ENCODE measurements at places on chromosomes 1 and 21.
A peak's percentile ranks its signal among the peaks of the same experiment; 100 is the strongest.

DNA sequence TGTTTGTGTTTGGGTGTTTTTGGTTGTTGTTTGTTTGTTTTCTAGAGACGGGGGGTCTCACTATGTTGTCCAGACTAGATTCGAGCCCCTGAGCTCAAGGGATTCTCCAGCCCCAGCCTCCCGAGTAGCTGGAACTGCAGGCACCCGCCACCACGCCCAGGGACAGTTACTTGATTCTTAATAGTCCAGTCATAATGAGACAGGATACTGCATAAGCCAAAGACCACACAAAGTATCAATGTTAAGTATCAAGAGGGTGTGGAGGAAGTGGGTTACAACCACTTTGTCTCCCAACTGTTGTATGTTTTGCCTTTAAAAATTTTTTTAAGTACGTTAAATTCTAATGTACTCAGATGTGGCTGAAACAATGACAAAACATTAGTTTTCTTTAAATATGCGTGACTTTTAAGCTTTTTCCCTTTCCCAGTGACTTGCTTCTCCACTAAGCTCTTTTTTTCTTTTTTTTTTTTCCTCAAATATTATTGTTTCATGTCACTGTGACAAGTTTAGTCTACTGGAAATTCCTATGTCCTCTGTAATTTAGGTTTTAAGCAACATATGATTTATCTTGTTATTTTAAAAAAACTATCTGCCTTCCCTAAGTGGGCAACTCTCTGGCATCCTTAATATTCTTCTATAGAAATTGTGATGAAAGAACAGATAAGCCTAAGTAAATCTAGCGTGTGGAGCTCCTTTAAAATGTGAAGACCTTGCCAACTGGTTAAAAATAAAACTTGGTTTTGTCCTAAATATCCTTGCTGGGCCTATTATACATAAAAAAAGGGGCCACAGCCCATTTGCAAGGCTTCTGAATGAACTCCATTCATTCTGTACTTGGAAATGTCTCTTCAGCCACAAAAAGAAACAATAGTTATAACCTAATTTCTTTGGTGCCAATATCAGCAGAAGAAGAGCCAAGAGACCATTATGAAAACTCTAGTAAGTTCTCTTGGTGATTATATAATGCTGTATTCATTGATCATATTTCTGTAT, 56.2 kb upstream of the DPH5 start:
- no peak for DNase-seq

DNA sequence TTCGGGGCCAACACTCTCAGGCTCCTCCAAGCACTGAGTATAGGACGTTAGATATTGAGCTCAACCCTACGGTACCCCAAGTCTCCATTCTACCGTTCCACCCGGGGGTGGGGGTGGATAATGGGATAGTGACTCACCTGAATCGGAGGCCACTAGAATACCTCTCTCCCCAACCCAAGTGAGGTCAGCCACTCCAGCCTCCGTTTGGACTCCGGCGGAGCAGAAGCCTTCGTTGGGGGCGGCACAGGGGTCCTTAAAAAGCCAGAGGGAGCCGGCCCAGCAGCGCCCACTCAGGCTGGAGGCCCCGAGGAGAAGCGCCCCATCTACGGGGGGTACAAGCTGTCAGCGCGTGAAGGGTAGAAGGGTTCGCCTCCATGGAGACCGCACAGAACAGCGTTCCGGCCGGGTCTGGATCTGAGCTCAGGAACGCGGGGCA, 556 bp downstream of the WDR77 start:
- no peak for DNase-seq

- no peak for DNase-seq
Measured at GRCh38 chr1:223752721-223753515, 40.6 kb downstream of the CAPN2 start.

- DNase-seq = no peak
Measured at GRCh38 chr21:21436012-21436534, 437.9 kb downstream of the NCAM2 start.

- DNase-seq = no peak
Measured at GRCh38 chr21:32795376-32795775, 23.8 kb upstream of the PAXBP1 start.

DNA sequence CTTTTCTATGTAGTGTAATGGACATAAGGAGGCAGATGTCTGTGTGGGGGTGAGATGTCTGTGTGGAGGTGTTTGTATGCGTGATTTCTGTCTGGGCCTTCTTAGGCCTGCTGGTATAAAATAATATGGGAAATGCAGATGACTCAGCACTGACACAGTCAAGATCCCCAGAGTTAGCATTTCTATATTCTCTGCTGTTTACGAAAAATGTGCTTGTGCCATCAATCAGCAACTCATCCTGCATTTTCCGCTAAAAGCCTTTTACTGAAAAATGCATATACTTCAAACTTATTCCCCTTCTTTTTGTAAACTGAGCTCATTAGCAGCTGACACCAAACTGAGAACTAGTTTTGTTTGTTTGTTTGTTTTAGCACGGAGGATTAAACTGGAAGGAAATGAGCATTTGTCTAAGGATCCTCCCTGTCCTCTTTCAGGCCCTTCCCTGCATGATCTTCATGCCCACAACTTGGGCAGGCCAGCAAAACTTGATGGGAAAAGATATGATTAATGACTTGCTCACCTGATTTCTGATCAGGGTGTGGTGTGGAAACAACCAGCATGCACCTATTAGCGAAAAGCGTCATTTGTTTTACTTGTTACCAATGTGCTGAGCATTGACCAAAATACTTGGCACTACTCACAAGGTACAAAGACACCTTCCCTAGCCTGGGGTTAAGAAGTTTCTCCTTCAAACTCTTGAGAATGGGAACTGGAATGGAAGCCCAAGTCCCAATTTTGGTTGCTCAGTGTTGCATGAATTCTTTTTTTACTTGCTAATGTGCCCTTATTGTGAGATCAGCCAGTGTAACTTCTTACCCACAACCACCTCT, 77.4 kb downstream of the NDUFS5 start:
- DNase-seq = no peak

- DNase-seq = no peak
Measured at GRCh38 chr1:168372861-168373371, 92.2 kb downstream of the TBX19 start.

DNA sequence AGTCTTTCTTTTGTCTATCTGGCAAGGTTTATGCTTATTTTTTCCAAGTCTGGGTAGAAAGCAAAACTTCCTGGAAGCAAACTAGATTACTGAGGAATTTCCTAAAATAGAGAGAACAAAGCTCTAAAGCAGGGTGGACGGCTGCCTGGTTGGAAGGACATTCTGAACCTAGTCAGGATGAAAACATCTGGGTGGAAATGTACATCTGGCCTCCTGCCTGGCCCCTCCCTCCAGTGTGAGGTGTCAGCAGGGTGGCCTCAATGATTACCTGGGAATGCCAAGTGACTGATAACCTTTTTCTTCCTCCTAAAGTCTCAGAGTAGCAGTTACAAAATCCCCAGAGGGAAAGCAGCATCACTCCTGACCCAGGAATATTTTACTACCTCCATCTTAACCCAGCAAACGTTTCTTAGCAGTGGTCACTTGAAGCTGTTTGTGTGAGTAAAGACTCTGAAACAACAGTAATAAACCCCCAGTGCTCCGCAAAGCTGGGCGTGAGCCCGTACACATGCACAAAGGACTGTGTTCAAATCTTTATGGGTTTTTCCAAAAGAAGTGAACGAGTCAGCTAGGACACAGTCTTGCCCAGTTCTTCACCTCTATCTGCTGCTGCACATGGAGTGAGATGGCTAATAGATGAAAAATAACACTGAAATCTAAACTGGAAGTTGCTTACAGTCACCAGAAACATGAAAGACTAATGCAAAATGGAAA, 18.9 kb downstream of the ANGPTL7 start:
- DNase-seq = no peak

GRCh38 chr1:26856604-26857469, 6.1 kb upstream of the SFN start:
- no peak for DNase-seq

DNA sequence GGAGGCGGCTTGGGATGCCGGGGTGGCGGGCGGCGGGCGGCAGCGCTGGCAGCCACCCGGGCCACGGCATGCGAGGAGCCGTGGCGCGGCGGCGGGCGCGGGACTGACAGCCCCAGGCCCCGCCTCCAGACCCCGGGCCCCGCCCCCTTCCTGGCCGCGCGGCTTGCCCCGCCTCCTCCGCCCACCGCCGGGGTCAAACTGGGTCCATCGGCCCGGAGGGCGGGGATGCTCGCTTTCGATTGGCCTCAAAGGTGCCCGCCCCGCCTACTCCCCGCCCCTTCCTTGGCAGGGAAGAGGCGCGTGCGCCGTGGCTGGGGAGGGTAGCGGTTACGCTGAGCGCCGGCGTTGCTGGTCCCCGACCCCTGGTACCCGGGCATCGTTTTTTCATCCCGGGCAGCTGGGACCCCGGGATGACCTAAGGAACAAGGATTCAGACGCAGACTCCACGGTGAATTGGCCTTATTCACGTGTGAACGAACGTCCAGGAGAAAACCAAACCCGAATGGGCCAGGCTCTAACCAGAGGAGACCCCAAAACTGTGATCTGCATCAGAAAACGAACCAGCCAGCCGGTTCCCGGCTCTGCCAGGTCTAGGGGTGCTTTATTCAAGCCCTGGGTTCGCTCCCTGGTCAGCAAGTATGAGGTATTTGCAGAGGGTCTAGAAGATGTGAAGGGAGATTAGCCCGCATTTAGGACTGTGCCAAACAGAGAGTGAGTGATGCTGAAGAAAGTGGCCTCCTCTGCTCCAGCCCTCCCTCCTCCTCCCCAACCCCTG, 117.2 kb upstream of the GUCA2B start:
- DNase-seq = peak; percentile 98

DNA sequence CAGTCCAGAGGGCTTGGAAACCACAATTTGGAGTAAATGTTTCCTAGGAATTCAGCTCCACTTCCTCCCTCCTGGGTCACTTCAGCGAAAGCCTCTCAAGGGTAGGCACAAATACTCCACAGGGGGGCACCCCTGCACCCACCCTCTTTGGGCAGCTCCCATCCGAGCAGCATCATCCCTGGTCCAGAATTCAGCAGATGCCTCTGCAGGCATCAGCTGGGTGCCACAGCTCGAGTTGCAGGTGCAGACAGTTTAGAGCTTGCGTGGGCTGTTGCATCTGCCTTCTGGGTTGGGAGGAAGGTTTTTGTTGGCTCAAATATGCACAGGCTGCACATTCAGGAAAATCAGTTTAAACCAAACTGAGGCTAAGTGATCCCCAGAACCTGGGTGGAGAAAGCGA, 25.0 kb downstream of the KANK4 start:
- DNase-seq = no peak

GRCh38 chr1:55007625-55008024, 8.9 kb downstream of the BSND start:
- no peak for DNase-seq

DNA sequence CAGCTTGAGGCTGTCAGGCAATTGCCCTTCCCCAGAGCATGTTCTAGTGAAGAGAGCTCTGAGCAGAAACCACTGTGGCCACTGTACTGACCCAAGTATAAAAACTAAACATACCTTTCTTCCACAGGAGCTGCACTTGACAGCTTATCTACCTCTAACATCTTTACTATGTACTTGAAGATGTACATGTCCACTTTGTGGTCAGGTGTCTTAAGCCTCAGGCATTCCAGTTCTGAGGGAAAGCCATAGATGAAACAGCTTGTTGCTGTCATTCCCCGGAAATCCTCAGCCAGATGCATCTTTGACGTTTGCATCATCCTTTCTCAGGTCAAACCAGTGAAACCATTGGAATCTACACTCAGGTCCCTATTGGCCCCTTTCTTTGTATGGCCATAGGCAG, 70.4 kb downstream of the CHRM3 start:
- DNase-seq = no peak

DNA sequence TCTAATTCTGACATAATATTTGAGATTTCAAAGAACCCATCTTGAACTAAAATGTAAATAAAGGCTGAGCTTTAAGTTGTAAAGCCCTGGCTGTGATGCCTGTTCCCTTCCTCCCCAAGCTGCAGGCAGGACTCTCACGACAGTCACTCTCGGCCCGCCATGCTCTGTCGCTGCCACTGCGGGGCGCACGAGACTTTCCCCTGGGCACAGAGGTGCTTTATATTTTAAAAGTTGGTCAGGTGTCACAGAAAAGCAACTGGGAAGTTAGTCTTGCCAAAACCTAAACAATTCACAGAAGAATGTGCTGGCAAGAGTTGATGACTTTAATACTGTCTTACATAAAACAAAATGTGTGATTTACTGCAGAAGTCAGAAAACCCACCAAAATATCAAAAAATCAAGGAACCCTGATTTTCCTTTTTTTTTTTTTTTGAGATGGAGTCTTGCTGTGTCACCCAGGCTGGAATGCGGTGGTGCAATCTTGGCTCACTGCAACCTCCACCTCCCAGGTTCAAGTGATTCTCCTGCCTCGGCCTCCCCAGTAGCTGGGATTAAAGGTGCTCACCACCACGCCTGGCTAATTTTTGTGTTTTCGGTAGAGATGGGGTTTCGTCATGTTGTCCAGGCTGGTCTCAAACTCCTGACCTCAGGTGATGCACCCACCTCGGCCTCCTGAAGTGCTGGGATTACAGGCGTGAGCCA, 10.7 kb downstream of the LRRC47 start:
- DNase-seq = no peak

GRCh38 chr21:26096494-26097371, 73.8 kb downstream of the APP start:
- DNase-seq = no peak

DNA sequence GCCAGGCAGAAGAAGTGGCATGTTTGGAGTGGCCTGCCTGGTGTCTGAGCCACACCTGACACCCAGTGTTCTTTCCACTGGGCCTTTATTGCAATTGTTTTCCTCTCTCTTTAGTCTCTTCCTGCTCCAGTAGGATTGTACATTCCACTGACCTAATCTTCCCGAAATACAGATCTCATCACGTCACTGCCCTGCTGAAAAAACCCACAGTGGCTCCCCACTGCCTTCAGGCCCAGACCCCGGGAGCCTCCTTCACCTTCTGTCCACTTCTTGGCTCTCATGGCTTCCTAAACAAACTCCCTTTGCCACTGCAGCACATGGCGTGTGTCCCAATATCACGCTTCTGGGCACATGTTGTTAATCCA, 25.3 kb upstream of the ATP5PO start:
- no peak for DNase-seq

DNA sequence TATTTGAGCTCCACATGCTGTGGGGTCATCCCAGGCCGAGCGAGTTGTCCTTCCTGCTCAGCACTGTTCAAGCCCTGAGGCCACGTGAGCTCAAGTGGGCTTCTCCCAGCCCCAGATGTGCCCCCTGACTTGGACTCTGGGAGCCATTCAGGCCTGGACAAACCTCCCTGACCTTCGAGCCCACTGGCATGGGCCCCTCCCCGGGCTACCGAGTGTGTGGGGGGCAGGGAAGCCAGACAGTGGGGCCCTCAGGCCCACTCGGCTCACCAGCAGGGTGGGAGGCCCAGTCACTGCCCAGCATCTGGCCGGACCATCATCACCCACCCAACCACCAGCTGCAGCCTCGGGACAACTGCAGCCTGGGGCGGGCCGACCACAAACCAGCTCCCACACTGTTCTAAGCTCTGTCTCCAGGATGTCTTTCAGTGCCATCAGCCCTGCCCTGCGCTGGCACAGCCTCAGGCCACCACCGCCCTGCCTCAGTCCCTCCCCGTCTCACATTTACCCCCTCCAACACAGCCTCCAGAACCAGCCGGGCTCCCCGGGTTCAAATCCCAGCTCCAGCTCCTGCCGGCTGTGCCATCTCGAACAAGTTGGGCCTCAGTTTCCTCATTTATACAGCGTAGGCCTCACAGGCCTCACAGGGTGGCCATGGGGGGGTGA, 20.9 kb upstream of the PLEKHG5 start:
- DNase-seq = no peak

GRCh38 chr1:155970531-155971167, 7.7 kb downstream of the ARHGEF2 start:
- DNase-seq = no peak
